Islet precursor cell (in vitro differentiated cells): ENCODE measurements at places on chromosomes 12 and 14.

DNA sequence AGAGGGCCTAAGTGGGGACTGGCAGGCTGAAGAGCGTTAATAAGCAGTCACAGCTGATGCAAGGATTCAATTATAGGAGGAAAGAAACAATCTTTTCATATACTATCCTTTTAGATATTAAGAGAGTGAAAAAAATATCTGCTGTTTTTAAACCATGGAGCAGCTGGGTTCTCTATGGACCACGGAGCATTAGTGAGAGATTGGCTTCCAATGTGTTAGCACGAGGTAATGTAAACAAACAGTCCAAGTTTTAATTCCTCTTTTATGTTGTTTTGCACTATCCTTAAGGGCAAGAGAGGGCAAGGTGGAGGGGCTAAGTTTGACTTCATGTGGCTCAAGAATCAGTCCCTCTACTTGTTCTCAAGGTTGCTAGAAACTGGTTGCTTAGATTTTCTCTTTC, 30.9 kb downstream of the CDKN1B start:
- no peak for DNase-seq

DNA sequence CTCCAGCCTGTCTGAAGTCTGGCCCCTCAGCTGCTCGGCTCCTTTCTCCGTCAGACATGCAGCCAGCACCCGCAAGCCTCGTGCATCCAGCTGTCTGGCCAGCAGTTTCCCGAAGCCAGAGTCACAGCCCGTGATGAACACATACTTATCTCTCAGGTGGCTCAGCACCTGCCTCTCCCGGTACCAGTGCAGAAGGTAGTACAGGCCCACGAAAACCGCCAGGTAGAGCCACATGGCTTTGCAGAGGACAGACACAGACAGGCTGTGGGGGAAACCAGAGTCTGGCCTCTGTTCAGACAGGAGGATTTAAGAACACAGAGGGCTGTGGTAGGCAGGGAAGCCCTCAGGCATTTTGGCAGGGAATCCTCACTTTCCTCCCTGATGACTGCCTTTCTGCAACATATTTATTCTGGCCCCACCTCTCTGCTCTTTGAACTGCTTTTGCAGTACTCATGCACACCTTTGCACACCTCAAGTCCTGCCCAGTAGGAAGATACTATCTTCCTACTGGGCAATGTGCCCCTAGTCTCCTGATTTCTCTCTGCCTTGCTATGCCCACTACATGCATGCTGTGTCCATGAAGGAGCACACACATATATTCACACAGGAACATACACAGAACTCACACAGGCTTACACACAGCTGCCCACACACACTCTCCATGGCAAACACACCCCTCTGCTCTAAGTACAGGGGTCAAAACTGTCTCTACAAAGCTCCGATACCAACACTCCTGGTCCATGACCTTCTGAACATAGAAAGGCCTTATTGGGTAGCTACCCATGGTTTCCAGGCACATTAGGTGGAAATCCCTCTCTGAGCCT, at the start of gene RDH16:
RDH16 (minus strand) TSS at position 380 of the 824 bp plus-strand sequence; CDS start at position 234, 146 bp downstream.
- peak; percentile 59 for DNase-seq

DNA sequence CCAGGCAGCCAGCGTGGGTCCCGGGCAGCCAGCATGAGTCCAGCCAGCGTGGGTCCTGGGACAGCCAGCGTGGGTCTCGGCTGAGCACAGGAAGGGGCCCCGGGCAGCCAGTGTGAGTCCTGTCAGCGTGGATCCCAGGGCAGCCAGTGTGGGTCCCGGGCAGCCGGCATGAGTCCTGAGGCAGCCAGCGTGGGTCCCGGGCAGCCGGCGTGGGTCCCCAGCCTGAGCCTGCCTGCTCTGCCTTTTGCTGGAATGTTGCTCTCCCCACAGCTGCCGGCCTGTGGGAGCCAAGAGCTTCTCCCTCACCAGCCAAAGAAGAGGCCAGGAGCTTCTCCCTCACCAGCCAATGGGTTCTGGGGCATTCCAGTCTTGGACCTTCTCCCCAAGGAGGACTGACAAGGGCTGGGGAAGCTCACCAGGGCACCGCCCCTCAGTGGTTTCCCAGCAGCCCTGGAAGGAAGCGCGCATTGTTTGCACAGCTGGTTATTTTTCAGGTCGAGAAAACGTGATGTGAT, 15.0 kb upstream of the RFLNA start:
- DNase-seq, result no peak

DNA sequence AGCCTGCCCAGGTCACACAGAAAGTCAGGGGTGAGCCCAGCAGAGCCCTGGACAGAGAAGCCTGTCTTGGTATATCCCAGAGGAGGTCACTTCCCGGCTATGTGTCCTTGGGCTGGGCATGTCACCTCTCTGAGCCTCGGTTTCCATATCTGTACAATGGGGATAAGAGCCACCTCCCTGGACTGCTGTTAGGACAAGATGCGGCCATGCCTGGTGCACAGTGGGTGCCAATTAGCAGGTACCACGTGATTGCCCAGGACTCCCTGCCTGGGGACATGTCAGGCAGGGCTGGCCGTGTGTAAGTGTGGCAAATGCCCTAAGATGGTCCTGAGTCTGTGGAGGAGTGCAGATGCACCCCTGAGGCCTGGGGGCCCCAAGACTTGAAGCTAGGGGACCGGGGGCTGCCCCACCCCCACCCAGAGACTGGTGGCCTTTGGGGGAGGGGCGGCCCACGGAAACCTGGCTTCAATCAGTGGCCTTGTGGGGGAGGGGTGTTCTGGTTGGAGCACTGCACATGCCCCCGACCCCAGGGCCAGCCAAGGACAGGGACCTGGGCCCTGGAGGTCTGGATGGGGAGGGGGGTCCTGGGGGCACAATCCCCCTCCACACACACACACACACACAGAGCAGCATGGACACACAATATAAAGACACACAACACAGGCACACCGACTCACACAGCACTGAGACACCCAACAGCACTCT, 878 bp downstream of the TMEM119 start:
- DNase-seq, result no peak

GRCh38 chr14:53927171-53927570, 29.5 kb downstream of the BMP4 start:
- no peak for DNase-seq

DNA sequence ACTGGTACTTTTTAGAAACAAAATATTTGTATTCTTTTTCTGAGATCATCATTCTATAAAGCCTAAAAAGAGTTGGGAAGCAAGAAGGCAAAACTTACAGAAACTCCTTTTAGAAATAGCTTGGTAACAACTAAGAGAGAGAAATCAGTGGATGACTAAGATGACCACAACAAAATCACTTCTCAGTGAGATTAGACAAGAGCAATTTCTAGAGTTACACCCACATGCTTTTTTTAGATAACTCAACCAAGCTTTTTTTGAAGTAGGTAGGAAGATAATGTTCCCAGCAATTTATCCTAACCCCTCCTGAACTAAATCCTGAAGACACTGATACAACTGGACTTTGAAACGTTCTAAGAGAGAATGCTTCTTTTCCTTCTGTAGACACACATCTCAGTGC, 576.4 kb downstream of the SLC6A15 start:
- no peak for DNase-seq

GRCh38 chr14:62947301-62947700, 98.0 kb downstream of the KCNH5 start:
- no peak for DNase-seq
